ENCODE measurements at places on chromosomes 2 and 18. TPM values are rescaled to one million over a fixed set of nuclear protein-coding genes. Genes with fewer than 3 reads are reported as not detected.

CGREF1 gene
- total RNA-seq = 11.0 TPM

MROH2A gene
- total RNA-seq = not detected

CFAP65 gene
- not detected for total RNA-seq

ADCY3 gene
- 216 TPM for total RNA-seq

IER3IP1 gene
- 13.6 TPM for total RNA-seq

C18orf54 gene
- total RNA-seq = 1.3 TPM

ICOS gene
- total RNA-seq = 0.22 TPM

DSG1 gene
- total RNA-seq = not detected

GRCh38 chr18:25360301-25360899 is 8.4 kb upstream of the ZNF521 start:
- DNase-seq = no peak

DNA sequence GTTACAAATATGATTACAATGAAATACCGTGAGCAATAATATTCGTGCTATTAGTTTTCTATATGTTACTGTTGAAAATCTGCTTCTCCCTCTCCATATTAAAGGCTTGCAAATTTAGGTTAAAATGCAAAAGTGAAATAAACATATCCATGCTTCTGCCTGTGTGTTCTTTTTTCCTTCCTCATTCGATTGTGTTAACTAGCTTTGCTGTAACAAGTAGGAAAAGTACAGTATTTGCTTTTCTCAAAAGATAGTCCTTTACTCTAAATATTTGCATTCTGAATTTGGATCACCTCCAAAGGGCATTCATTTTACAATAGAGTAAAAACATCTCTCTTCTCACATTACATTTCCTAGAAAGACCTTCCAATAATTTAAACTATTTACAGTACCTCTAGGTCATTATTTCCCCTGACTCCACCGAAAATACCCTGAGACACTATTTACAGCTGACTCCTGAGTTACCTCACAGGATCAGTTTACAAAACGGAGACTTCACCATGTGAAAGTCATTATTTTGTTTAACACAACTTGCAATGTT is 835.0 kb upstream of the FANCL start:
- no peak for DNase-seq

GRCh38 chr18:30969670-30970170 is 72.8 kb downstream of the DSC3 start:
- DNase-seq = no peak

- DNase-seq = no peak
These were observed 333.7 kb upstream of the SKOR2 start for GRCh38 chr18:47585136-47585535.

- no peak for DNase-seq
These were observed 229.0 kb downstream of the MREG start for GRCh38 chr2:215784371-215784783.

DNA sequence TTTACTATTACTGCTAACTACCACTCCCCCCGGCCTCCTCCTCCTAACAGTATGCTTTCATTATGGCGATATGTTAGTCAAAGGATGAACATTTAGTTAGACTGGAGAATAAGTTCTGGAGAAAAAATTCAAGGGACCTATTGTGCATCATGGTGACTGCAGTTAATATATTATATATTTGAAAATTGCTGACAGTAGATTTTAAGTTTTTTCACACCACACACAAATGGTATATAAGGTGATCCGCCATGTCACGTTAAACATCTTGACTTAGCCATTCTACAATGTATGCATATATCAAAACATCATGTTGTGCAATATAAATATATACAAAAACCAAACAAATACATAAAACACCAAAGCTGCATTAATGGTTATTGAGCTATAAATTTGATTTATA is 873.7 kb downstream of the CNTNAP5 start:
- no peak for DNase-seq

DNA sequence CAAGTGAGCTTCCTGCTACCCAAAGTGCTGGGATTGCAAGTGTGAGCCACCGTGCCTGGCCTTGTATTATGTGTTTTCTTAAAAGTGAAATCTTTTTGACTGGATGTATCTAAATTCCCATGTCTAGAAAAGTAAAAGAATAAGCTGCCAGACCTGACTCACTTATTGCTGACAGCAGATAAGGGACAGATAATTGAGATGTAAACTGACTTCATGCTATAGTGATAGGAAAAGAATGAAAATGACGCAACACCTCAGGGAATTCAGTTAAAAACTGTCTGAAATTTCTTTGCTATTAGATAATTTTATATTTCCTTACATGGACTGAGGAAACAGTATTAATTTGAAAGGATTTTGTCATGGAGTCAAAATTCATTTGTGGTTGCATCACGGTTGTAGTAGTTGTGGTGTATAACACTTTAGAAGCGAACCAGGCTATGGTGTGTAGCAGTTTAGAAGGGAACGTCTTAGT is 19.4 kb downstream of the TTC27 start:
- no peak for DNase-seq

DNA sequence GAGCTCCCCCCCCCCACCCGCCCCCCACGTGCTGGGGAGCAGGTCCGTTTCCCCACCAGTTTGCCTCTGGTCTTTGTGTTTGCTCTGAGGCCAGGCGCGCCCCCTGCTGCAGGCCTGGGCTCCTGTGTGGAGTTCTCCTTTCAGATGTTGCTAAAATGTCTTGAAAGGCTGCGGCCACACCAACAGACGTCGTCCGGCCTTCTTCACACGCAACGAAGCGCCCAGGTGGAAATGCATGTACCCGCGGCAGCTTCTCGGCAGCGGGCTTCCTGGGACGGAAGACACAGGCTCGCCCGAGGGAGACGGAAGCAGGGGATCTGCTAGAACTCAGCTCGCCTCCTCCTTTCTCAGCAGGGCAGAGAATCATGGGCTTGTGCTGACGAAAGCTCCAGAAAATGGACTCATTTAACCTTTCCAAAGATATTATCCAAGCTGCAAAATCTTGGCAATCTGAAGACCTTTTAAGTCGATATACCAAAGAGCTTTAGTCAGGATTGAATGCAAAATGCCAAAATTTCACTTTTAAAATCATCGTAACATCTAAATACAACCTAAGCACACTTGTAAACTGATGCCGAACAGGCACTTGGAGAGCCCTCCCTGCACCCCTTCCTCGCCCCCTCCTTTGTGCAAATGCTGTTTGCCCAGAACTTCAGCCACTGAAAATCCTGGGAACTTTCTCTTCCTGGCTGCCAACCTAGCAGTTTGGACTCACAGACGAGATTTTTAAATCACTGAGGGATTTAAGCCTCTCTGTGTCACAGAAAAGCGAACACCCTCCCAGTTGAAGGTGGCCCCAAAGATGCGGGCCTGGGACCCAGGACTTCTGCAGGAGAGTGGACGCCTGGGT is 125.5 kb upstream of the ZNF516 start:
- no peak for DNase-seq

- DNase-seq = no peak
These were observed 47.0 kb upstream of the PLEKHM3 start for GRCh38 chr2:208072250-208072892.

GRCh38 chr18:36660311-36660710 is 168.5 kb downstream of the TPGS2 start:
- no peak for DNase-seq

- no peak for DNase-seq
These were observed 82.1 kb downstream of the BIN1 start for GRCh38 chr2:127024769-127025358.

DNA sequence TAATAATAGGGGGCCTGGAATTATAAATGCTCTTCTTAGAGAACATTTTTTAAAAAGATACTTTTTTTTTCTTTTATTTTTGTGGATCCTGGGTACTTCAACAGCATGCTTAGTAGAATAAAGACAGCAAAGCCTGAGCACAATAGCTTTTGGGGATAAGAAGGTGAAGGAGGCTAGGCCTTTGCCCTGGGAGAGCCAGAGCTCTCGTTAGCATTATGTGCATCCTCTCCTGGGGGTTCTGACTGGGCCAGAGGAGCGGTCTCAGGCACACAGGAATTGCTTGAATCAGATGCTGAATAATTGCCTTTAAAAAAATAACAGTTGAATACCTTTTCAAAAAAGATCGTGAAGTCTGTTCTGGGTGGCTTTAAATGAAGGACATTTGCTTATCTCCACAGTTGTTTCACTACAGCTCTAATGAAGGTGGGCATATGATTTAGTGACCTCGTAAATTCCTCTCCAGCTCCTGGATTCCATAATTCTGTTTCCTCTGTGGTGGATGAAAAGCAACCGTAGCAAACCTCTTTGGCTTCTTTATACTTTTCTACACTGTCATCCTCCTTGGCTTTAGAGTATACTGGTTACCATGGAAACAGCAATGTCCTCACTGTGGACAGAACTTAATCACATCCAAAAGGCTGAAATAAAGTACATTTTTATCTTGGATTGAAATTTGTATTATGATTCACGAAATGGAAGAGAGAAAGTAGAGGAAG is 133.8 kb downstream of the MAIP1 start:
- DNase-seq = no peak

DNA sequence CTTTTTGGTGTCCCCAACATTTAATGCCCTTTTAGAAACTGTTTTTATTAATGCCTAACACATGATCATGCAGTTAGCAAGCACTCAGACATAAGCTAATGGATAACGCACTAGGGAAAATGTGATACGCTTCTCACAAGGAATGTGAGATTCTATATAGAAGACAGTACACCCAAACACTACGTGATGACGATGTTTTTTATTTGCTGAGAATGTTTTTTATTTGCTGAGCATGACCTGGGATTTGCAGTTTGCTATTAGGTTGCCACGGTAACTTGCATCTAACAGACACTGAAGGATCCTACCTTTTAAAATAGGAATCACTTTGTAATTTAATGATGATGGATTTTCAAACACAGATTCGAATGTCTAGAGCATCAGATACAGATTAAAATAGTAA is 4.9 kb downstream of the SMC6 start:
- no peak for DNase-seq

DNA sequence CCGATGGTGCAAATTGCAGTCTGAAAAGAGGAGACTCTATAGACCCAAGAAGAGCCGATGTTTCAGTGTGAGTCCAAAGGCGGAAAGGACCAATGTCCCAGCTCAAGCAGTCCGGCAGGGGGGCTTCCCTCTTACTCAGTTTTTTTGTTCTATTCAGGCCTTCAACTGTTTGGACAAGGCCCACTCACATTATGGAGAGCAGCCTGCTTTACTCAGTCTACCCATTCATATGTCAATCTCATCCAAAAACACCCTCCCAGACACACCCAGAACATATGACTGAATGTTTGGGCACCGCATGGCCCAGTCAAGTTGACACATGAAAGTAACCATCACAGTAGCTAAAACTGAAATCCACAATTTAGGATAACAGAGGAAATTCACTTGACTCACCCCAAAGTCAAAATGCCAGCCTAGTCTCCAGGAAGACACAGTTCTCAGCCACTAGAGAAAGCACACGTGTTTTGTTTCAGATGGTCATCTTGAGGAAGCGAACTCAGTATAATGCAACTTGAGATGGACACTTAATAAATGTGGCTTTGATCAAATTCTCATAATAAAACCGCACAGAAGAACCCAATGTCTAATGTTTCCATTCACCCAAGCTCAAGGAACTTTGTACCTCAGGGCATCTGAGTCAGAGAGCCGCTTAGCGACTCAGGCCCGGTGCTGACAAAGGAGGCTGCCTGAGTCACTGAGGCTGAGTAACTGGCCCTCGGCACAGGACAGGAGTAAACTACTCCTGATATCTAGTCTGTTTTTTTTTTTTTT is 2.4 kb downstream of the FHL2 start:
- DNase-seq = no peak

GRCh38 chr2:55345064-55345463 is 74.6 kb downstream of the CCDC88A start:
- DNase-seq = no peak

GRCh38 chr2:208049006-208049405 is 23.7 kb upstream of the PLEKHM3 start:
- DNase-seq = no peak

DNA sequence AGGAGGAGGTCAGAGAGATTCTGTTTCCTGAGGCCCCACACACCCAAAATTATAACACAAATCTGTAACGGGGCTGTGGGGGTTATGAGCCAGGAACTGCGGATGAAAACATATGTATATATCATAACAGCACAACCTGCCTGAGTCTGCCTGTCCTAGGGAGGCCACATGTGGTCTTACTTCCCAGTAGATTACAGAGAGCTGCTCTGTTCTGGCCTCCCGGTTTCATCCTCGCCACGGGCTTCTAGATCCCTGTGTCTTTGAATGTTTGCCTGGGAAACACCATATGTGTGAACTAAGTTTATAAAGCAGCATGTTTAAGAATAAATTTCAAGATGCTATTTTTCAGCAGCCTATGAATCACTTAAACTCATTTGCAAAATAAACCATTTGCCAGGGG is 124.0 kb downstream of the TMEM200C start:
- DNase-seq = no peak

DNA sequence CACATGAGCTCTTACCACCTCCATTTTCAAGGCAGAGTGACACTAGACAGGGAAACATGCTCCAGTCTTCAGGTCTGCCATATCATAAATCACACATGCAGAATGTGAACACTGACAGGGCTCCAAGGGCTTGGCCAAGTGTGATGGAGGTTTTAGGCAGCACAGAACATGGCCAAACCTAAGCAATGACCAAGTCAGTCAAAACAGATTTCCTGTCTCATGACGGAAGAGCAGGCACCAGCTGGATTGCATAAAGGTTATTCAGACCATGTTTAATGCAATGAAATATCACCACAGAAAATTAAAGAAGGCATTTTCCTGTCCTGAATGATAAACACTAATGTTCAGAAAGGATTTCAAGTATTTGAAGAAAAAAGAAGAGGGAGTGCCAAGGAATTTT is 72.5 kb downstream of the SUMO1 start:
- no peak for DNase-seq

DNA sequence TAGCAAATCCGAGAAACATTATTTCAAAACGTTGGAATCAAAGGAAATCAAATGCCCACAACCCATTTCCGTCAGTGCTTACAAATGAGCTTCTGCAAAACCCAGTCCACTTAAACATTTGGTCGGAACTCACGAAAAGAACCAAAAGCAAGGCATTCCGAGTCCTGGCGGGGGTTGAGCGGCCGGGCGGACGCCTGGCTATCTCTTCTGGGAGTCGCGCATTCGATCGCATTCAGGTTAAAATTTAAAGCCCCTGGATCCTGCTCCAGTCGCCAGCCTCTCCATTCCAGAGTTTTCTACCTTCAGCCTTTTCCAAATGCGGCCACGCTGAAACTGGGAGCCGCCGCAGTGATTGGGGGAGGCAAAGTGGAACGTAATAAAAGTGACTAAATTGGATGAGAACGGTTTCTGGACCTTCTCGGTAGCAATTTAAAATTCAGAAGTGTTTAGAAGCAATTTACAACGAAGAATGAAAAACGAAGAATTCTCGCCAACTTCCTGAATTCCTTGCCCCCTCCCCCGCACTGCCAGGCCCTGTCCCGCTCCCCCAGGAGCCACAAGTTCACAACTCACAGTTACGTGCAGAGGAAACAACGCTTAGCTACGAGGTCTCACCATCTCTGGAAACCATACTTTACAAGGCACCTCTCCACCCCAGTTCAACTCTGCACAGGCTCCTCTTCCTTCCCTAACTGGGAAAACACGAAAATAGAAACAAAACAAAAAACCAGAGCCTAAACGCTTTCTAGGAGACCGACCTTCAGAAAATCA is 1.7 kb upstream of the GATA6 start:
- DNase-seq = no peak

- DNase-seq = no peak
These were observed 10.6 kb upstream of the ATG16L1 start for GRCh38 chr2:233240897-233241296.
